ENCODE measurements at places on chromosomes 6 and 20.

DNA sequence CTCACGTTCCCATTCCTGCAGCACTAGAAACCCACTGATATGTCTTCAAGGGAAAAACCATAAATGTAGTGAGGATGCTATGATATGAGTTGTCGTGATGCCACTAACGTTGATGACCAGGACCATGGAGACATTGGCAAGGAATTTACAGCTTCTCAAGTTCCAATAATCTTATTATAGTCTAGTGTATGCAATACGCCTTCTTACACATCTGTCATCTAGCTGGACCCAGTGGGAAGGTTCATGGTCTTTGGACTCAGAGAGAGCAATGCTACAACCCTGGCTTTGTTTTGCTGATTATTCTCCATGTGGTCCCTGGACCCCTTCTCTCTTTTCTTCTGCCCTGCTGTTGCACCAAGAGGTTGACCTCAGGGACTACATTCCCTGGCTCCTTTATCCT is 76.0 kb upstream of the BMP2 start:
- DNase-seq = no peak

GRCh38 chr6:108877046-108877751 is 29.0 kb downstream of the ARMC2 start:
- DNase-seq = no peak

DNA sequence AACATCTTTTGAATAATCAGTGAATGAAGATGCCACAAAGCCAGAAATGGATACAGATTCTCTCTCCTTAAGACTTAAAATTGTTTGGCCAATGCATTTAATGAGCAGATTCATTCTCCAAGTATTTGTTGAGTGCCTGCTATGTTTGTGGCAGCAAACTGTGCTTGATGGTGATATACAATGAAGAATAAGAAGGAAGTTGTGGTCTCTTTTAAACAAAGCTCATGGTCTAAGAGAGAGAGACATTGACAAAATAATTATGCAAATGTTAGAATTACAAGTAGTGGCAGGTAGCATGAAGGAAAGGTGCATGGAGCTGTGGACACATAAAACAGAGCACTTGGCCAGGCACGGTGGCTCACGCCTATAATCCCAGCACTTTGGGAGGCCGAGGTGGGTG is 28.3 kb downstream of the NFATC2 start:
- DNase-seq = no peak

DNA sequence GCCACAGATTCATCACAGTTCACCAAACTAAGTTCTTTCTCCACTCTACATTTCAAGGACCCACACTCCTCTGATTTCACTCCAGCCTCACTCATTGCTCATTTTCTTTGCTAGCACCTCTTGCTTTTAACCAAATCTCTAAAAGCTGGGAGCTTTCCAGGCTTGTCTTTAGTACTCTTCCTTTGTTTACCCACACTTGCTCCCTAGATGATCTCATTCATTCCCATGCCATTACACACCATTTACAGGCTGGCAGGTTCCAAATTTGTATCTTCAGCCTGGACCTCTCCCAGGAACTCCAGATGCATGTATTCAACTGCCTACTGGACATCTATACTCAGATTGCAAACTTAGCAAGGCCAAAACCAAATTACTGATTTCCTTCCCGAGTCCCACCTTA is 5.3 kb upstream of the GUCA1B start:
- DNase-seq = no peak

- peak; percentile 36 for DNase-seq
Observed at GRCh38 chr20:50580016-50580747, 70.0 kb downstream of the PTPN1 start.

- no peak for DNase-seq
Observed at GRCh38 chr20:50517817-50518154, 7.6 kb downstream of the PTPN1 start.

DNA sequence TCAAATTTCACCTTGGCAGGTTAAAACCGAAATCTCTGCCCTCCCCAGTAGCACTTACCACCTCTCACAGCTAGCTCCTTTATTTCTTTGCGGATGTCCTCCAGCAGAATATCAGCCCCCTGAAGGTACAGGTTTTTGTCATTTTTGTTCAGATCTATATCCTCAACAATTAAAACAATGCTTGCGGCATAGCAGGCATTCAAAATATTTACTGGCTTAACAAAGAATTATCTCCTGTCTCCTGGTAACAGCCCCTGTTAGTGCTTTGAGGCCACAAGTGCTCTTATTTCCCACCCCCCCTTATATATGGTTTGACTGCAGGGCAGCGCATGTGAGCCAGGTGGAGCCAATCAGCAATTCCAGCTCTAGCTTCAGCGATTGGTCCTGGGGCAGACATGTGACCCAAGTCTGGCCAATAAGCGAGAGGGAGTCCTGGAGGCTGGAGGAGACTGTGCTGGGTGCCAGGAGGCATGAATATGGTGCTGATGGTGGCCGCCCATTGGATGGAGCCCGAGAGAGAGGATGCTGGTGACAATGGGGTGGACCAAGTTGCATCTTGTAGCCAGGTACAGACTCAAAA is 21.0 kb downstream of the SULF2 start:
- DNase-seq = no peak

GRCh38 chr6:37187321-37188022 is 17.5 kb downstream of the PIM1 start:
- no peak for DNase-seq

All from left kidney (tissue), 8 donors.